CD4-positive, alpha-beta T cell treated with Interleukin-4 for 1 hour (primary cell): ENCODE measurements at places on chromosomes 7 and 10.

- DNase-seq: no peak
These were observed 191.3 kb downstream of the MYOF start for GRCh38 chr10:93290661-93291354.

GRCh38 chr10:102815790-102816549, 21.2 kb downstream of the CYP17A1 start:
- DNase-seq: peak; percentile 14

- no peak for DNase-seq
These were observed 1.3 kb downstream of the FGFR2 start for GRCh38 chr10:121596689-121597503.

DNA sequence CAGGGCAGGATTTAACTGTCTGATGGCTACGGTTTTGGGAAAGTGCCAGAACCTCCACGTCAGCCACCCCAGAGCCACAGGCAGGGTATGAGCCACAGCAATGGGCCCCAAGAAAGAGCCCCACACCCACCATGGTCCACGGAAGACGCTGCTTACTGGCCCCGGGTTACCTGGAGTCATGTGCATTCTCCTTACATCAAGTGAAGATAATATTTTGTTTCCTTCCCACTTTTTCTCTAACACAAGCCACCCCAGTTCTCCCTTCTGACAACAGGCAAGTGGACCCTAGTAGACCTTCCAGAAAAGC, 67.1 kb downstream of the PRKAG2 start:
- no peak for DNase-seq

GRCh38 chr7:100785878-100786277, 41.4 kb downstream of the EPHB4 start:
- DNase-seq: no peak

- peak; percentile 46 for DNase-seq
These were observed 102.1 kb upstream of the ZNF746 start for GRCh38 chr7:149599636-149600206.

DNA sequence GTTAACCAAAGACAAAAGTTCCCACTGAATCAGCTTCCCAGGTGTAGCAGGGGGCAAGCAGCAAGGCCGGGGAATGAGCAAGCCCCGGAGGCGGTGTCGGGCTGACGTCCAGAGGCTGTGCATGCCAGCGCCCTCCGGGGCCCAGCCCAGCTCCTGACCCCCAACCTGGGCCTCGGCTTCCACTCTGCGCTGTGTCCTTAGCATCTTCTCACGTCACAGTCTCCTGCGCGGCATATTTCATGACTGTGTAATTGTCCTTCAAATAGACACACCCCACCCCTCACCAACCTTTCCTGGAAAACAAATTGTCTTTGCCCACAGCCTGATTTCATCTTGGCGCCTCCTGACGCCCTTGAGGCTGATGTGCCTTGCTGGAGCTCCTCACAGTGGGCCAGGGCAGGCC, 133.5 kb downstream of the RGS10 start:
- DNase-seq: no peak

GRCh38 chr7:32616625-32617024, 121.3 kb downstream of the AVL9 start:
- no peak for DNase-seq

DNA sequence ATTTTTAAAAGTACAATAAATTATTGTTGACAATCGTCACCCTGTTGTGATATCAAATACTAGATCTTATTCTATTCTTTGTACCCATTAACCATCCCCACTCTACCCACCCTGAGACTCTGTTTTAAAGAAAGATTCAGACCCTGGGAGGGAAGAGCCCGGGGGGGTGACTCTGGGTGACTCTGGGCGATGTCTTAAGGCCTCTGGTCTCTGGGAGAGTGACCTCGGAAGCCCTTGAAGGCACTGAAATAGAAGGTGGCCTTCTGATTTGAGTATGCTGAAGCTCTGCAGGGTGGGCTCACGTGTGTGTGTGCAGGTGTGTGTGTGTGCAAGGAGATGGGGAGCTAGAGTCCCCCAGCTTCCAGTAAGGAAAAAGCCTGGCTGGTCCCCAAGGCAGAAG, 9.7 kb downstream of the ADAP1 start:
- no peak for DNase-seq

DNA sequence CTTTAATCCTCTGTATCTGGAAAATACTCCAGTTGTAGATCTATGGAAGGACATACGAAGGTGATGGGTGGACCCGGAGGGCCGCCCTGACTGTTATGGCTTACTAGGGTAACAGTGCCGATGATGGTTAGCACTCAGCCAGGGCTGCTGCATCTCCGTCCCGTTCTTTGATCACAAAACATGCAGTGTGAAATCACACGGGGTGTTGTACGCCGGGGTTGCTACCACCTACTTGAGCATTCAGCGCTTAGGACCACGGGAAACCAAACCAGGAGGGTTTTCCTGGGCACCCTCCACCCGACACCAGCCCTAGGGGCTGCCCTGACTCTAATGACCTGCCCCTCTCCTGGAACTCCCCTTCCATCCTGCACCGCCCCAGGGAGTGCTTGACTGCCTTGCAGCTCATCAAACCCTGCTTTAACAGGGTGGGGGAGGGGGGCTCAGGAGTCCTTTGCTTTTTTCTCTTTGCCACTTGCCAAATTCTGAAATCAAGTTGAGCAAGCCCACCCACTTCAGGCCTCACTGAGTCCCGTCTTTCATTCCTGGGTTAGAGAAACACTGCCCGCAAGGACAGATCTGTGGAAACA, 20.4 kb downstream of the ZNF775 start:
- DNase-seq: no peak

- no peak for DNase-seq
These were observed 43.5 kb upstream of the LEP start for GRCh38 chr7:128197589-128197988.

DNA sequence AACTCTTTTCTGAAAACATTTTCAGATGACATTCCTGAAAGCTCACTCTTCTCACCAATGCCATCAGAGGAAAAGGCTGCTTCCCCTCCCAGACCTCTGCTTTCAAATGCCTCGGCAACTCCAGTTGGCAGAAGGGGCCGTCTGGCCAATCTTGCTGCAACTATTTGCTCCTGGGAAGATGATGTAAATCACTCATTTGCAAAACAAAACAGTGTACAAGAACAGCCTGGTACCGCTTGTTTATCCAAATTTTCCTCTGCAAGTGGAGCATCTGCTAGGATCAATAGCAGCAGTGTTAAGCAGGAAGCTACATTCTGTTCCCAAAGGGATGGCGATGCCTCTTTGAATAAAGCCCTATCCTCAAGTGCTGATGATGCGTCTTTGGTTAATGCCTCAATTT, 16.5 kb downstream of the ANLN start:
- no peak for DNase-seq

GRCh38 chr10:123665491-123666286, 466 bp upstream of the GPR26 start:
- no peak for DNase-seq

DNA sequence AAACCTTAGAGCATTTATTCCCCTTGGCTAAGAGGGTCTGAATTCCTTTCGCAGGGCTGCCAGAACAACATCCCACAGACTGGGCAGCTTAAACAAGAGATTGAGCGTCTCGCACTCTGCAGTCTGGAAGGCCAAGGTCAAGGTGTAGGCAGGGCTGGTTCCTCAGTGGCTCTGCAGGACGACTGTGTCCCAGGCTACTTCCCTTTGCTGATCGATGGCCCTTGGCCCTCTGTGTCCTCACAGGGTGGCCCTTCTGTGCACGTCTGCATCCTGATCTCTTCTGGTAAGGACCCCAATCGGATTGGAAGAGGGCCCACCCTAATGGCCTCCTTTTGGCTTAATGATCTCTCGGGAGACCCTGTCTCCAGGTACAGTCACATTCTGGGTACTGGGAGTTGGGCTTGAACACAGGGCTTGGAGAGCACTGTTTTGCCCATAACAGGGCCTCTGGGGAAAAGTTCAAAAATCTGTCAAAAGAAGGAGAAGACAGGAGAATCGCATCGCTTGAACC, 35.1 kb upstream of the DNAJB6 start:
- DNase-seq: no peak

DNA sequence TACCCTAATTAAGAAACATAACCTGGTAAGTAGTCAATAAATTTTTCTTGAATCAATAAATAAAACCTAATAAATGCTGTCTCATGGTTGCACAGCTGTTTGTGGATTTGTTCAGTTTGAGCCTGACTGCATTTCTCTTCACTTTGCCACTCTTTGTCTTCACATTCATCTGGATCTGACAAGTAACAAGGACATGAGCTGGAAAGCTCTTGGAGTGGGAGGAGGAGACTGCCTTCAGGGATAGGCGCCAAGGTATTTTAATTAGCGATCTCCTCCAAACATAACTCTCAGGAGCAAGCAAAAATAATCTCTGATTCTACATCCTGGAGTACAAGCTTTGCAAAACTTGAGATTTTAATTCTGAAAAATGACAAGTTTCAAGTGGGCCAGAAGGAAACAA, 251.0 kb downstream of the BMPER start:
- DNase-seq: no peak

DNA sequence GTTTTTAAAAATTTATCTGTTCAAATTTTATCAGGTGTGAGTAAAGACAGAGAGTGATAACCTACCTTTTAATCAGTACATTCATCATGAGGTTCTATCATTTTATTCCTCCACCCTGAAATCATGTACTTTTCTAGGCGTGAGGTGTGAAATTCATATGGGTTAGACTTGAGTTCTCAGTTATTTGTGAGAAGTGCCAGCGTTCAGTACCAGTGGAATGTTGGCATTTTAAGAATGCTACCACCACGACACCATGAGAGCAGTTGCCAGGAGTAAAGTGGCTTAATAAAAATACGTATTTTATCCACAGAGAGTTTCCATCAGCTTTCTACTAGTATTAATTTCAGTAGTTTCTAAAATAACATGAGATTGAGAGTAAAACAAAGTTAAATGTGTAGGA, 104.1 kb upstream of the FERD3L start:
- no peak for DNase-seq

GRCh38 chr10:7310076-7310475, 100.8 kb downstream of the SFMBT2 start:
- no peak for DNase-seq

GRCh38 chr7:147523056-147523455, 1067.5 kb upstream of the C7orf33 start:
- DNase-seq: no peak

GRCh38 chr7:112076324-112076723, 129.9 kb downstream of the DOCK4 start:
- no peak for DNase-seq

GRCh38 chr10:86375204-86375603, 8.6 kb upstream of the GRID1 start:
- no peak for DNase-seq

DNA sequence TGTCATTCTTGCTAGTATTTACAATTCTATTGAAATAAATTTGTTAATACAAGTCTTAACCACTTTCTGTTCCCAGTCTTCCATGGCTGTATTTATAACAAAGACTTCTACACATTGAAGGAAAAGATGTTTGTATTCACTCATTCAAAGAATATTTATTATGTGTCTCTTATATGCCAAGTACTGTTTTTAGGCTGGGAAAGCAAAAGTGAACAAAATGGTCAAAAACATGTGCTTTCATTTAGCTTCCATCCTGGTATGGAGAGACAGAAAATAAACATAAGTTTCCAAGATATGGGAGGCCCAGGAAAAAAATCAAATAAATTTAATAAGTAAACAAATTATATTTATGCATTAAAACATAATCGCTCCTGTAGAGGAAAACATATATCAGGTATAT, 22.9 kb downstream of the CPED1 start:
- DNase-seq: no peak

- peak; percentile 78 for DNase-seq
These were observed 21.0 kb upstream of the EPC1 start for GRCh38 chr10:32367793-32368453.

- peak; percentile 39 for DNase-seq
These were observed 1.8 kb upstream of the PDGFA start for GRCh38 chr7:521221-522070.

- DNase-seq: no peak
These were observed 89.5 kb upstream of the PIK3CG start for GRCh38 chr7:106775552-106775936.

- DNase-seq: no peak
These were observed 169.0 kb upstream of the PRPS1L1 start for GRCh38 chr7:18196638-18197037.

DNA sequence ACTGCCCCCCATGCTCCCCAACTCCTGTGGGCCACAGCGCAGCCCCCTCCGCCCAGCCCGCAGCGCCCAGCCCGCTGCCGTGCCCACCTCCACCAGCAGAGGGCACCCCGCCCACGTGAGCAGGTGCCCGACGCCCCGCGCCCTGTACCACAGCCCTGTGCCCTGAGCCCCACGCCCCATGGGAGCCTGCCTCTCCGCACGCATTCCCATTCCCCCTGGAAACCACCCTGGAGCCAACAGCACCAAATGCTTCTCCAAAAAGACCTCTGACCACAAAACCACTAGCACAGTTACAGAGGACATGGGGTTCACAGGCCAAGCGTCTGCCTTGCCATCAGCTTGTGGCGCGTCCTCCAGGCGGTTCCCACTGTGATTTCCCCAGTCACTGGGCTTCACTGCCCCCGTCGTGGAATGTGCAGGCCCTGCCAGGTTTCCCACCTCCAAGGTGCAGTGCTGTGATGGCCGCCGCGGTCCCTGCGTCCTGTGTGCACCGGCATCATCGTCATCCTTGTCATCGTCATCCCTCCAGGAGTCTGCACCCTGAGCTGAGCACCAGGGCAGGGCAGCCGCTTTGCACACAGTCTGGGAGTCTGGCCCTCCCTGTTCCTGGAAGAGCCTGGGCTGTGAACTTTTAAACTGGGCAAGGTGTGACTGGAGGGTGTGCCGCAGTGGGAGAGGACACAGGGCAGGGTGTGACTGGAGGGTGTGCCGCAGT, 61.7 kb downstream of the PWWP2B start:
- DNase-seq: peak; percentile 64

DNA sequence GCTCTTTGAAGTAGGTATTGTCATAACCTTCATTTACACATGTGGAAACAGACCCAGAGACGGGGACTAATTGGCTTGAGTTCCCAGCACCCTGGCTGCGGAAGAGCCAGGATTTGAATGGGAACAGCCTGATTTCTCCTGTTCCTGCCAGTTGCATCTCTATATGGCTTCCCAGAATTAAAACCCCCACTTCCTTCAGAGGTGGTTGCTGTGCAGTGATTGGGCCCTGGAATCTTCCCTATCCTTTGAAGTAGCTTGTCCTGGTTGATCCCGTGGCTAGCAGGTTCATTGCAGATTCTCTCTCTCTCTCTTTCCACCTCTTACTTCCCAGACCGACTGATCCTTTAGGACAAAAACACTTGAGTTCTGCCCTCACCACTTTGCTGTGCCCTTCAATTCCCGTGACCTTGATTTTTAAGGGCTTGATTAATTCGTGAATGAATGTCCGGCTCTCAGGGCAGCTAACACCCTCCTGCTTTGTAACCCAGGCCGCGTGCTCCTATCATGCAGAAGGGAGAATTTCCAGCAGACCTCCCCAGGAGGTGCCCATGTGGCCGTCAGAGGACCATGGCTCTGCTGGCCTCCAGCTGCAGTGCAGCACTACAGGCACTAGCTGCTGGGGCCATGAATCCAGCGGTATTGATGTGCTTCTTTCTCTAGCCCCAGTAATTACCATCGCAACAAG, 120.6 kb upstream of the AGK start:
- no peak for DNase-seq
